ENCODE measurements at places on chromosomes 2 and 18.

DNA sequence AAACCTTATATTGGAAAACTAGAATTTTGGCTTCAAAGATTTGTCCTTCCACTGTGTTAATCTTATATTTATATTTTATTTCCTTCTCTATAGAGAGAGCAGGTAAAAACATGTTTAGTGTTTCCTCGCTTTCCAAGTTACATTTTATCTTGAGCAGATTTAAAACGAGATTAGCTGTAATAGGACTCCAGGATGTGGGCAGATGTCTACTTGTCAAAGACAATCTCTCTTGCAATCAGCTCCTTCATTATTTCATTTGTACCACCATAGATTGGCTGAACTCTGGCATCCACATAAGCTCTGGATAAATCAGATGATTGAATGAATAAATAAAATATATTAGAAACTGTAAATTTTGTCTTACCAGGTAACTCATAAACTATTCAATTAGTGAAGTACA lies 17.5 kb upstream of the KANSL1L start:
- DNase-seq = no peak

GRCh38 chr2:139374296-139374850 lies 594.2 kb upstream of the NXPH2 start:
- no peak for DNase-seq

DNA sequence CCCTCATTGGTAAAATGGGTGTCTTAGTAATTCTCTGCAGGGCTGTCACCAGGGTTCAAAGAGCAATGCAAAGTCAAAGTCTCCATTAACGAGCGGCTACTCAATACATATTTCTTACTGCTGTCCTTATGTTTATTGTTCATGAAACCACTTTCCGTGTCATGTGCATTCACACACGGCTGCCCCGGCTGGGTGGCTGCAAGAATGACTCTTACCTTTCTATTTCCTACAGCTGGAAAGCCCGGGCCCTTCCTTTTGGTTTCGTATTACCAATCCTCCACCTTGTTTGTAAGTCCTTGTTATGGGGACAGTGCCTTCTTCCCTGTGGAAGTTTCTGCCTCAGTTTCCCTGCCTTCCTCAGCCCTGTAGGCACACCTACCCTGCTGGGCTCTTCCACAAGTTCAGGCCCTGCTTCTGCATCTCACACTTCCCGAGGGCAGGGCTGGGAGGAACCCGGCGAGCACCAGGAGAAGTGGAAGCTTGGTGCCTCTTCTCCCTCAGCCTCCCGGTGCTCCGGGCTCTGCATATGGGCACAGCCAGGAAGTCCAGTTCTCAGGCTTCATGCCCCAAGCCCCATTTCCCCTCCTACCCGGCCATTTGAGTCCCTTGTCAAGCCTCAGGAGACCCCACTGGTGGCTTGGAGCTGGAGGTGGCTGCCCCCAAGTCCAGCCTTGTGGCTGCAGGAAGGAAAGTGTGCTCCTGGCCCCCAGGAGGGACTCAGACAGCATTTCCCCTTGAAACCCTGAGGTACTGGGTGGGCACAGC lies 18.7 kb upstream of the ACKR3 start:
- no peak for DNase-seq

- DNase-seq = no peak
These were observed 147.3 kb downstream of the GREB1L start for GRCh38 chr18:21389283-21389682.

DNA sequence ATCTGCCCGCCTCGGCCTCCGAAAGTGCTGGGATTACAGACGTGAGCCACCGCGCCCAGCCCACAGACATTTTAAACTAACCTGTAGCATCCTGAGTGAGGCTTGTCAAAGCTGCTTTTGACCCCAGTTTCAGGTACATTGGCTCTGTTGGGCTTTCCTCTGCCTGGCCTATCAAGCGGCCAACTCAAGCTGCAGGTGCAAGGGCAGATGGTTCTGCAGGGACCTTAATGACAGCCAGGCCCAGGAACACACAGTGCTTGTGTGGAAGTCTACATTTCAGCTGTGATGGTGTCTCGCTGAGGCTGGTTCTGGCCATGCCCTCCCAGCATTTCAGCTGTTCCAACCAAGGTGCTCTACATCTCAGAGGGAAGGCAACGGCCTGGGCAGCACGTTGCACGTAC lies 18.4 kb downstream of the INPP4A start:
- no peak for DNase-seq

DNA sequence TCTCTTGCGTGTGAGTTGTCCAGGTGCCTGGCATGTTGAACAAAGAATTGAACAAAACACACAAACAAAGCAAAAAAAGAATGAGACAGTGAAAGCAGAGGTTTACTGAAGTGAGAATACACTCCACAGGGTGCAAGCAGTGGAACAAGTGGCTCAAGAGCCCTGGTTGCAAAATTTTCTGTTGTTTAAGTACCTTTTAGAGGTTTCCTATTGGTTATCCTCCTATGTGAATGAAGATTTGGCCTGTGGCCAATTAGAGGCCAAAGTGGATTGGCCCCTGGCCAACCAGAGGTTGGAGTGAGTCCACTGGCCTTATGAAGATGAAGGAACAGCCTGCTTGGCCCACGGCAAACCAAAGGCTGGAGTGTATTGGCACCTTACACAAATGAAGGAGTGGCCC lies 1188.5 kb upstream of the NRXN1 start:
- no peak for DNase-seq

GRCh38 chr2:108776475-108776874 lies 10.1 kb upstream of the CCDC138 start:
- DNase-seq = no peak

- DNase-seq = no peak
These were observed 310.3 kb downstream of the GULP1 start for GRCh38 chr2:188601927-188602326.

- no peak for DNase-seq
These were observed 245.2 kb upstream of the STON1 start for GRCh38 chr2:48284621-48285212.

DNA sequence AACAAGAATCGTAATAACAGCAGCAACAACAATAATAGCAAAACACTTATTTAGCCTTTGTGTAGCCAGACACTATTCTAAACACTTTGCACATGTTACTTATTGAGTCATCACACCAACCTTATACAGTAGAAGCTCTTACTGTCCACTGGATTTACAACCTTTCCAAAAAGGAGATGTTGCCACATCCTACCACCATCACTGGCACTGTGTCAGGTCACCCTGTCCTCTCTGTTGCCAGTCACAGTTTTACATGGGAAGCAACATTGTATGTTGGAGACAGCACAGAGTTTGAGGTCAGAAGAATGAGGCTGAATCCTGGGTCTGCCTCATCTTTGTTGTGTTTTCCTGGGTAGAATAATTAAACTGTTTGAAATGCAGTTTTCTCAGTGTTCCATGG lies 201.4 kb upstream of the EPAS1 start:
- no peak for DNase-seq

DNA sequence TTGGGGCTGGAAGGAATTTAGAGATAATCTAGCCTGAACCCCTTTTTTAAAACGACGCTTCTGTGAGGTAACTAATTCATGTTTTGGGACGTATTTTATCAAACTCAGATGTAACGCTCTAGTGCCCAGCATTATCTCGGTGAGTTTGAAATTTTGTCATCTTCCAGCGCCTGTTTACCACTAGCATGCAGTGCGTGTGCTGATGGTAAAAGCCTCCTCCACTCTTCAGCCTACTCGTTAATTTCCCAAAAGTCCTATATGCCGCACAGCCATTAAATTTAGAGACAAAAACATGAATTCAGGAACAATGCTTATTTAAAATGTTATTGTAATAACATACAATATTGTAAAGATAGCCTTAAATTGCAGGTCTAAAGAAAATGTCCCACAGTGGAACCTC lies 2.8 kb downstream of the ZCCHC2 start:
- DNase-seq = no peak

DNA sequence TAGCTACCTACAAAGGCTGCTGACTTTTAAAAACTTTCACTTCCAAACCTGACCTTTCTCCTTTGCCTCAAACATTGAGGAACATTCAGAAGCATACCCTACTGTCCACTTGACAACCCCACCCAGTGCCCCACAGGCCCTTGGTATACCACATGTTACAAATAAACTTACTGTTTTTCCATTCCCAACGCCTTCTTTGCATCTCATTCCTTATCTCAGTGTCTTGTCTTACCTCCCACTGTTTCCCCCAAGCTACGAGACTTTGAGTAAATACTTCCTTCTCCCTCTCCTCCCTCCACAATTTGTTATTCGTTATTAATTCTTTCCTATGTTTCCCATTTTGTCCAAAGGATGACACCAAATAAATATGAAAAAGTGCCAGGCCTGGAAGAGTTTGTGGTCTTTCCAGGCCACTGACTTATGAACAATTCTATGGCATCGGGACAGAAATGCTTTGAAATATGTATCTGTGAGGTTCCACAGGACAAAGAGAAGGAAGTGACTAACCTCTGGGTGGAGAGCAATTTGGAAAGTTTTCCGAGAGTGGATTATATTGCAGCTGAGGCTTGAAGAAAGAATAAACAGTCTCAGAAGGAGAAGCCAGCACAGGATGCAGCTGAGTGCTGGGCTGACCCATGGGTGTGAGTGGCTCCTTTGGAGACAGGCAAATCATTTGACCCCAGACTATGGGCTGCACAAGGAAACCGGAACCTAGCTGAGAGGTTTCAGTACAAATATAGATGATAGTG lies 409.0 kb downstream of the LPIN1 start:
- no peak for DNase-seq

DNA sequence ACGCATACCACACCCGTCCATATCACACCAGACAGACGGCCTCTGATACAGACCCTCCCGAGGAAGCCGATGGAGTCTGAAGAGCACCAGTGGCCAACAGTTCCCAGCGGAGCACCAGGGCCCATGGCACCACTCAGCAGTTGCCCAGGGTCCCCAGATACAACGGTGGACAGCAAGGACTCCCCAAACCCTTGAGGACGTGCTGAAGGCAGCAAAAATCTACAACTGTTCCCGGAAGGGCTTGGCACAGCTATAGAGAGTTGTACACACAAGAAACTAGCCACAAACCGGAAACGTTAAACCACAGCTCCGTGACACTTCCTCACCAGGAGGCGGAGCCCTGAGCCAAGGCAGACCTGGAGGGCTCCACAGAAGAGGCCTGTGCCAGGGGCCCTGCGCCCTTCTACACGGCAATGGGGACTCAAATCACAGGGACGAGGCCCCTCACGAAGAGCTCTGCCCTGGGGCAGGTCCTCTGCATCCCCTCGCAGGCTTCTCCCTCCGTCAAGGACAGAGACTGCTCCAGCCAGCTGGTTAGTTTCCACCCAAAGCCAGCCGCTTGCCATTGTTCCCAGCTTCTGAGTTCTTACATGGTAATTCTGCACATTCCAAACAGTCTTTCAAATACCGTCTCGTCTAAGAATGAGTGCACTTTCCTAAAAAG lies 133.4 kb downstream of the HDAC4 start:
- DNase-seq = peak; percentile 85

- no peak for DNase-seq
These were observed 29.5 kb upstream of the BZW1 start for GRCh38 chr2:200782251-200782650.

- no peak for DNase-seq
These were observed 165.0 kb downstream of the ZEB2 start for GRCh38 chr2:144354953-144355352.

DNA sequence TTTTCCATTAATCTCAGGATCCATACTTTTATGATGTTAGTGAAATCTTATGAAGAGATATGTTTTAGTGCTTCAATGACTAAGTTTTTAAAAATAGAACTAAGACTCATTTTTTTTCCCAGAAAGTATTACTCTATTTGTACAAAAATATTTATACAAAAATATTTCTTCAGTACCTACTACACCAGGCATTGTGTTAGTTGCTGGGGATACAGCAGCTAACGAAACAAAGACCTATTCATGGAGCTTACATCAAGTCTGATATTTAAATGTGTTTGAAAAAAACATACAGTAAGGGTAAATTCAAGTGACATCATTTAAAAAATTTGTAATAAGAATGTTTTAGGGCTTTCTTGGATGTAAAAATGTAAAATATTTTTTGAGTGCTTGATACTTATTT lies 11.6 kb downstream of the VAPA start:
- no peak for DNase-seq

DNA sequence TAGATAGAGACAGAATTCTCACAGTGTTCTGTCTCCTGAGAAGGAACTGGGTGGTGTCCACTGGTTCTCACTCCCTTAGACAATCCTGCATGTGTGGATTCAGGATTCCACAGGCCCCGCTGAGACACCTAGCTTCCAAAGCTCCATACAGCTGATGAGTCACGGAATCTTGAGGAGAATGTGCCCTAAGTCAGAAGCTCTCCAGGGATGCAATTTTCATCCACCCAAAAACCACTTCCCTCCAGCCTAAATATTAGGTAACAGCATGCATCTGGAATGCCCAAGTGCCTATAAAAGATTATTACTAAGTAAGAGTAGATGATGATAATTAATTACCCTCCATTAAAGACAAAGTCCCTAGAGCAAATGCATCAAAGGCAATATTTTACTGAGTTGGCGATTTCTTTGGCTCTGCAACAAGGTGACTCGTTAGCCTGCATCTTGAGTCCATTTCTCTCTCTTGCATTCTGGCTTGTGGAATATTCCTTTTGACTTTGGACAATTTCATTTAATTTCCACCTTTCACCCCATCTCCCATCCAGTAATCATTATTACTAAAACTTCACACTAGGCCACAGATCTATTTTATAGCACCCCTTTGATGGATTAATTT lies 475.1 kb downstream of the TNS1 start:
- DNase-seq = no peak

- DNase-seq = no peak
These were observed 178.0 kb downstream of the ICOS start for GRCh38 chr2:204114295-204115136.

DNA sequence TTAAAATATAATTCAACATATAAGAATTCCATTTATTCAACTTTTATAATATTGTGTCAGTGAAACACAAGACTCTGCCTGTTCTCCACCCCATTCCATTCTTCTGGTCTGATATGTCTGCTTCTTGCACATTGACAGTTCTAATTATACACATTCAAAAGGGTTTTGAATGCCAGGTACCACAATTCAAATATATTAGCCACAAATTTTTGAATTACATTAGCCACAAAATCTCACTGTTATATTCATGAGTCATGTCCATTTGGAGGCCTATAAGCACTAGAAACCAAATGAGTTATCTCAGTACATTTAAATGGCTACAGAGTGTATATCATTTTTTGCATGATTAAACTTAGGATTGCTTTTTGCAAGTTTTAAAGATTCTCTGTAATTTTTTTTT lies 72.1 kb downstream of the CCDC150 start:
- DNase-seq = no peak

GRCh38 chr2:36277881-36278523 lies 77.6 kb upstream of the CRIM1 start:
- no peak for DNase-seq

DNA sequence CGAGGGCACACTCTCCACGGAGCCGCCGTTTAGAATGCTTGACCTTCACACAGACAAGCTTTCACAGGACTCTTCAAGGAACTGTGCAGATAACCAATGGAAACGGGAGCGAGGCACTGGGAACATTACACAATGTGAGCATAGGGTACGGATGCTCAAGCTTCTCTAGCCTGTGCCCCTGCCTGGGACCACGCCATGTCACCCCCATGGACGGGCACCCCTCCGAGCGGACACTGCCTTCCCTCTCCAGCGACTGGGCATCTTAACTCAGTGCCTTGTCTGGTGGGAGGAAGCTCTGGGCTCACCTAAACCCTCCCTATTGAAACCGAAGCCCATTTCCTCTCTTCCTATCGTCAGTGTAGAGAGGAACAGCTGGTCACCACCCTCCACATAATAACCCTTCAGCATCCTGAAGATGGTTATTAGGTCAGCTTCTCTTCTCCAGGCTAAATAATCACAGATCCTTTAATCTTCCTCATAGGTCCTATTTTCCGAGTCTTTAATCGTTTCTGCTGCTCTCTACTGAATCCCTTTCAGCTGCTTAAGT lies 626.7 kb downstream of the GALR1 start:
- DNase-seq = no peak

Data from activated CD4-positive, alpha-beta T cell treated with anti-CD3 and anti-CD28 coated beads, Interleukin-2, amount 50 U/mL, for 4 hours (primary cell).